Bronchial epithelial cell (primary cell): ENCODE measurements at places on chromosomes 12 and 14. TPM values are rescaled to one million over a fixed set of nuclear protein-coding genes. Genes with fewer than 3 reads are reported as not detected.

- DNase-seq: peak; percentile 49
Measured at GRCh38 chr14:21987937-21988336, 314.3 kb upstream of the OR4E1 start.

GRCh38 chr14:103923863-103924262 is 4.4 kb upstream of the TDRD9 start:
- DNase-seq: no peak

DNA sequence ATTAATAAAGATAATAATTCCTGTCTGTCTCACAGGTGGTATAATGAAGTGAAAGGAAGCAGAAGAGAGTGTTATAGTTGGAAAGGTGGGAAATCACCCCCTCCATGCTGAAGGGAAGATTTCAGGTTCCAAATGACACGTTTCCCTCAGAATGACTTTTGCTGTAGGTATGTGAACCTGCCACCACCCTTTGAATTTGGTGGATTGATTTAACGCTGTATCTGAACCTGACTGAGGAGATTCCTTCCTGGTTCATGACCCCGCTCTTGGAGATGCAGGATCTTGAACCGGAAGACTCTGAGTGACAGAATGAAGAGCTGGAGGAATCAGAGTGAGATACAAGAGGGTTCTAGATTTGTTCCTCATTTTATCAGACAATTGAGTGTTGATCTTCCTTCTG is 20.3 kb upstream of the EMP1 start:
- DNase-seq: no peak

DNA sequence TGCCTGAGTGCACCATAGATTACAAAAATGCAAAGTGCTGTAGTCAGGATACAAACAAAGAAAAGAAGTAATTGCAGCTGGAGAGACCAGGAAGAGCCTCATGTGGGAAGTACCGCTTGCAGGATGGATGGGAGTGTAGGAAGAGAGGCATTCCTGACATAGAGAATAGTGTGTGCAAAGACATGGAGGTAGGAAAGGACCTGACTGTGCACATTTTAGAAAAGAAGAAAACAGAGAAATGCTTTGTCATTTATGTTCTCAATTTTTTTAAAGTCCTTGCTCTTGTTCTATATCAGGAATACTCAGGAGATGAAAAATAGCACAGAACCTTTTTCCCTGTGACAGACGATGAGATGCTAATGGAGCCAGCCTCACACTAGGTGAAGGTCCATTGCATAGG is 358.7 kb upstream of the TMPO start:
- no peak for DNase-seq

Gene FSCB
- not detected in 2 replicates for total RNA-seq
